ENCODE measurements at places on chromosomes 12 and 14.

GRCh38 chr12:19018302-19018970 is 111.1 kb upstream of the PLEKHA5 start:
- no peak for DNase-seq

- DNase-seq = no peak
Measured at GRCh38 chr14:73889376-73889775, 2.7 kb downstream of the ZNF410 start.

DNA sequence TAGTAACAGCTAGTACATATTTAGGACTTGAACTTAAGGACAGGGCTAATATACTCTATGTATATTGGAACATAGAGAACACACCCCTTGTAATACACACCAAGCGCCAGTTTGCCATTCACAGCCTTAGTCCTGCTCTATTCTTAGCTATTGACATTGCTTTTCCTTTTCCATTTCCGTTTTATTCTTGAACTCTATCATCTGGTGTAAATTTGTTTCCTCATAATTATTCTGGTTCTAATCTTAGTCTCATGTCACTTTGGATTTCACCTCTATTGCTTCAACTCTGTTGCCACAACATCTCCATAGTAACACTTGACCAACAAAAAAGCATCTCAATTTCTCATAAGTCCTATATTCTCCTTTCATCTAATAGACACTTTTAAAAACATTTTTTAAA is 225.7 kb downstream of the PHLDA1 start:
- DNase-seq = no peak

- DNase-seq = no peak
Measured at GRCh38 chr14:96088911-96089310, 49.7 kb downstream of the C14orf132 start.

GRCh38 chr12:78928200-78929074 is 63.9 kb downstream of the SYT1 start:
- DNase-seq = no peak

DNA sequence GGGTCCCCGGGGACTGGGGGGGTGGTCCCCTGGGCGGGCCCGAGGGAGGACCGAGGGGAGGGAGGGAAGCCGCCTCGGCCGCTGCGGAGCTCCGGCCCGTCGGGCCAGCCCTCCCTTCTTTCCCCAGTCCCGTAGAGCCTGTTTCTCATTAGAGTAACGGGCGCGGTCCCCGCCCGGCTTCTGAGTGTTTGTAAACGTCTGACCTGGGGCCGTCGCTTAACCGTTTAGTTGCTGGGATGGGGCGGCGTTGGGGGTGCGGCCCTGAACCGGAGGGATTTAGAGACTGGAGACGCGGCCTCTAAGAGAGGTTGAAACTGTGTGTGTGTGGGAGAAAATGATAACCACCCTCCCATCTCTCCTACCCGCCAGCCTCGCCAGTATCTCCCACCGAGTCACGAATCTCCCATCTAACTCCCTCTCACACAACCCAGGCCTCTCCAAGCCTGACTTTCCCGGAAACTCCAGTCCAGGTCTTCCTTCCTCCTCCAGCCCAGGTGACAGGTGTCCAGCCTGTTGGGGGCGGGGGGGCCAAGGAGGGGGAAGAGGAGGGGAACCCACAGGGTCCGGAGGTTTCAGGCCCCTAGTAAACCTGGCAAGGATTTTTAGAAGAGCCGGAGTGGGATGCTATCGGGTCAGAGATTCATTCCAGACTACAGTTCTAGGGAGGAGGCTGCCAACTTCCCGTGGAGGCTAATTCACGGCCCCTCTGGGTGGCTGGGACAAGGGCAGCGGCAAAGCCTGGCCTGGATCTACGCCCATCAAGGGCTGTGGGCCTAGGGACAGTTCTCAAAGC is 1.1 kb upstream of the NFATC4 start:
- DNase-seq = no peak

GRCh38 chr12:44531320-44531971 is 344.7 kb downstream of the NELL2 start:
- DNase-seq = no peak

Measured in stimulated activated CD4-positive, alpha-beta T cell treated with anti-CD3 and anti-CD28 coated beads, TNF-alpha, amount 100 ng/mL, for 24 hours (primary cell).